ENCODE measurements at places on chromosomes 7 and 10.

- no peak for DNase-seq
Measured at GRCh38 chr7:116229366-116229765, 19.0 kb downstream of the TES start.

DNA sequence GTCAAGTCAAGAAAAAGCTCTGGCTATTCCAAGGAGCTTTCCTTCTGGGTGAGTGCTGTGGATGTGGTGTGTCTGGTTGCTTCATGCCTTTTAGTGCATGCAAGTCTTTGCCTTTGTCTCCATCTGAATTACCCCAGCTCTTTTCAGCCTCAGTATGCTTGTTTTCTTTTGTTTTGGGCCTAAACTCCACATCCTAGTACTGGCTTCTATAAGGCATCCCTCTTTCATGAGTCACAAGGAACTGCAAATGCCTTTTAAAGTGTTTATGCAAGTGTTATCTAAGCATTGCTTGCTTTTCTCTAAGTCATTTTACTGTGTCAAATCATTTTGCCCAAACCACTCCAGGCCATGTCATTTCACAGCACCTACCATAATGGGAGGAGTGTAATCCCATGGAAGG, 132.1 kb downstream of the PLCE1 start:
- DNase-seq: no peak

- no peak for DNase-seq
Measured at GRCh38 chr7:139711991-139712743, 65.6 kb downstream of the HIPK2 start.

DNA sequence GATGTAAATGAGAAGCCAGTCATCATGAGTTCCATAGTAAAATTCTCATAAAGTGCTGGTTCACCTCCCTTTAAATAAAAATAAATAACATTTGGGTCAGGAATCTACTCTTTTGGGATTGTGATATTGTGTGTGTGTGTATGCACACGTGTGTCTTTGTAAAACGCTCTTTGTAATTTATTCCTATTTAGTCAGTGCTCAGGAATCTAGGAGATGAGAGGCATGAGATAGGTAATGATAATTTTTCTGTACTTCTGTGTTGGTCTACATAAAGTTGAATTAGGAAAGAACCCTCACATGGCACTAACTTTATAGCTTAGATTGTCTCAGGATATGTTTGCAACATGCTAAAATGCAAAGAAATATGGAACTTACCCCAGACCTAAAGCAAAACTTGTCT, 4.9 kb upstream of the CALCR start:
- no peak for DNase-seq

DNA sequence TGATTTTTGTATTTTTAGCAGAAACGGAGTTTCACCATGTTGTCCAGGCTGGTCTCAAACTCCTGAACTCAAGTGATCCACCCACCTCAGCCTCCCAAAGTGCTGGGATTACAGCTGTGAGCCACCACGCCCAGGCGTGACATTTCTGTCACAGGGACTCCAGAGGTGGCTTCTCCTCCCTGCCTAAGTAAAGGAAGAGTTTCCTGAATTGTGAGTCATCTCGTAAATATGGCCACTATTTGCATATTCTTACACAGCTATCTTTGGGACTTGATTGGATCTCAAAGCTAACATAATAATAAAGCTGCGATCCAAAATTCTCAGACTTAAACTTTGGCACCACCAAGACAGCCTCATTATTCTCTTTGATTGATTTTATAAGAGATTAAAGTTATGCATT, 50.1 kb downstream of the ADARB2 start:
- DNase-seq: no peak

GRCh38 chr7:47635091-47636080, 53.5 kb upstream of the TNS3 start:
- DNase-seq: no peak

DNA sequence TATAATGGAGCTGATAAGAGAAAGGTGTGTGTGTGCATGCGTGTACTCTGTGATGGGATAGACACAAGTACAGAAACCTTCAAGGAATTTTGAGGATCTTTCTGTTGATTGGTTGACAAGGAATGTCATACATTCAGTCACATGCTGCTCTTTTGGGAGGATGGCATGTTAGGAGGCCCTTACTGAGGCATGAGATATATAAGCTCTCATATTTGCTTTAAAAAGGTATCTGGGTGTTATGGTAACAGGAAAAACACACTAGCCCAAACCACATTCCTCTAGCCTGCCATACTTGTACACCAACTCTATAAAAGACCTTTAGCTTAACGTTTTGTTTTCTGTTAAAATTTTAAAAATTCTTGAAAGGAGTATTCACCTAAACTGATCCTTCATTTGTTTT, 72.5 kb upstream of the EGFR start:
- no peak for DNase-seq

GRCh38 chr10:133257489-133258065, 19.1 kb downstream of the ADAM8 start:
- no peak for DNase-seq

DNA sequence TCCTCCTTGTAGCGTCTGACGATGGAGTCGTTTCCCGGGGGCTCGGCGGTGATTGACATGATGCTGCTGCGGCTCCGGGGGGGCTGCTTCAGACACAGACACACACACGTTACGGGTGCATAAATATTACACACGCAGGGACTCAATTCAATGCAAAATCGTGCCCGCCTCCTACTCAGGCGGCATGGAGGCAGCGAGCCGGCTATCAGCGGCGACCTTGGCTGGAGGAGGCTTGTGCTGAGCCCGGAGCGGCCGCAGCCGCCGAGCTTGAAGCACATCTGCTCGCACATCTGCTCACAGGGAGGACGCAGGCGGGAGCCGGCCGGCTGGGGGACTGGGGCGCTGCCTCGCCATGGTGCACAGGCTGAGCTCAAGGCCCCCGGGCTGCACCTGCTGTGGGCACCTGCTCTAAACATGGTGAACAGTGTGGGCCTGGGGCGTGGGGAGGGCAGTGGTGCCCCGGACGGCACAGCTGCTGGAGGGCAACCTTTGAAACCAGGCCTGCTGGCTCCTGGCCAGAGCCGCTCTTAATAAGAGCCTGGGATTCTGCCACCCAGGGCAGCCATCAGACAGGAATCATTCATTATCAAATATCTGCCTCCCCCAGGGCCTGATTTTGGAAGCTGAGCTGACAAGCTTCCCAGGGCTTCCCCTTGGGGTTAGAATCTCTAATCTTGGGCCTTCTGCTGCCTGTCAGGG, 84.7 kb upstream of the GNA12 start:
- no peak for DNase-seq

GRCh38 chr7:159023746-159024145, 120.9 kb downstream of the VIPR2 start:
- DNase-seq: no peak

DNA sequence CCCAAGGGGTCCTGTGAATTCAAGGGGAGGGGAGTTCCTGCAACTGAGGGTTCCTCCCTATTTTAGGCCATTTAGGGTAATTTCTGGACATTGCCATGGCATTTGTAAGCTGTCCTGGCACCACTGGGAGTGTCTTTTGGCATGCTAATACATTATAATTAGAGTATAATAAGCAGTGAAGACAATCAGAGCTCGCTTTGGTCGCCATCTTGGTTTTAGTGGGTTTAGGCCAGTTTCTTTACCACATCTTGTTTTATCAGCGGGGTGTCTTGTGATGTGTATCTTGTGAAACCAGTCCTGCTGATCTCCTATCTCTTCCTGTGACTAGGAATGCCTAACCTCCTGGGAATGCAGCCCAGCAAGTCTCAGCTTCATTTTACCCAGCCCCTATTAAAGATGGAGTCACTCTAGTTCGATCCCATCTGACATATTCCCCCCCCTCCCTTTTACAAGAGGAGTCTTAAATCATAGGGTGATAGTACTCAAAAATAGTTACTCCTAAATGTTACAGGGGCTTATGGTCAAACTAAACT, 43.2 kb downstream of the SVOPL start:
- DNase-seq: no peak

DNA sequence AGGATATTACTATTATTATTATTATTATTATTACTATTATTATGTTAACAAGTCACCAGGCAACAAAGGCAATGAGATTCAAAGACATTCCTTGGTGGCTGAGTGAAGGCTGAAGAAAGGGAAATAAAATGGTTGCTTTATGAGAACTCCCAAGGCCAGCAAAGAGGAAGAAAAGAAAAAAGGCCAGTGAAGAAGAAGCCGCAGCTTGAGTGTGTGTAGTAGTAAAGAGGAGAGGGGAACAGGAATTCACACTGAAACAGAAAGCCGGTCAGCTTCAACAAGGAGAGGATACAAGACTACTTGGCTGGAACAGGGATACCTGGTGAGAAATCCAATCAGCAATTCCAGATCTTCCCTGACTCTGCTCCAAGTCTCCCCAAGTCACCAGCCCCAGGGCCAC, 42.4 kb downstream of the PLXNA4 start:
- no peak for DNase-seq

- no peak for DNase-seq
Measured at GRCh38 chr7:155524018-155524556, 22.3 kb downstream of the CNPY1 start.

DNA sequence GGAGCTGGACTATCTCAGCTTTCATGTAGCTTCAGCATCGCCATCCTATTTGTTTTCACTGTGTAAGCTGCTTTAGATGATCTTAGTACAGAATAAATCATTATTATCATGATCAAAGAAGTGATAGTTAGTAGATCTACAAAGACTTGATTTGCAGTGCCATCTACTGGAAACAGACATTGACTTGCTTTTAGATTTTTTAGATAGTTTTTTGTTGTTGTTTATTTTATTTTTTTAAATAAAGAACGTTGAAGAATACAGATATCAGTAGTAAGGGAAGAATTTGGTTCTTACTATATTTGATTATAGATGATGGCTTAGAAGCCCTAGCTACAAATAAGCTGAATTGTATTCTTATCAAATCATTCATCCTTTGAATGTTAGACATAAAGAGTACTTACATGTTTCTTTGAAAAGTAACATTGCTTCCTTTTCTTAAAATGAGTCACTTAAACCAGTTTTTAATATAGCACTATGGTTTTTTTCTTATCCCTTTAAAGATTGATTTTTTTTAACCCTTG, 6.3 kb upstream of the SFMBT2 start:
- DNase-seq: peak; percentile 9

DNA sequence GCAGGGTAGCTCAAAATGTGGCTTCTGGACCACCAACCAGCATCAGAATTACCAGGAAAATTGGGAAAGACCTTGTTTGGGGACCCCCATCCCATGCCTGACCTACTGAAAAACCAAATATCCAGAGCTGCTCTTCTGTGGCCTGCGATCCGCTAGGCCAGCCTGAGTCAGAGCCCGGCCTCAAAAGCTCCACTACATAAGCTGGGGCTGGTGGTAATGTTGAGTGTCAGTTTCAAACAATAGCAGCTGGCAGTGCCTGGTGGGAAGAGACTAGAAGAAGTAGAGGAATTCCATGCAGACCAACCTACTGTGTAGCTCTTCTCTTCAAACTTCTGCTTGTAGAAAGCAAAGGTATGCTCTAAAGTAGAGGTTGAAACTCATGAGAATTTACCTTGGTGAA, 52.0 kb downstream of the KLRG2 start:
- no peak for DNase-seq

DNA sequence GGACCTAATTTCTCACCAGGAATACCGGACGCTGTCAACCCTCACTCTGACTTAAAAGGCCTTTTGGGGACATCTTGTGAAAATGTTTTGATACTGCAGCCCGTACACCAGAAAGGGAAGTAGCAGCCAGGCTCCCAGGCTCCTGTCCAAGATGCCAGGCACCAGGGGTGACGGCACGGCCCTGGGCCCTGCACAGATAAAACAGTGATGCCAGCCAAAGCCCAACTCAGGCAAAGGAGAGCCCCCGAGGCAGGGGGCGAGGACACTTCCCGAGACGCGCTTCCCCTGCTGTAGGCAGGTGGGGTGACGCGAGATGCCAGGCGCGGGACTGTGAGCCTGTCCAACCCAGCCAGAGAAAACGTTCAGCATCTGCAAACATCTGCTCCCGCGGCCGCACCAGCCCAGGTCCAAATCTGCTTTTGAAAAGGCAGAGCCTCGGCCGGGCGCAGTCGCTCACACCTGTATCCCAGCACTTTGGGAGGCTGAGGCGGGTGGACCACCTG, 15.7 kb downstream of the ZFAND2A start:
- DNase-seq: no peak

DNA sequence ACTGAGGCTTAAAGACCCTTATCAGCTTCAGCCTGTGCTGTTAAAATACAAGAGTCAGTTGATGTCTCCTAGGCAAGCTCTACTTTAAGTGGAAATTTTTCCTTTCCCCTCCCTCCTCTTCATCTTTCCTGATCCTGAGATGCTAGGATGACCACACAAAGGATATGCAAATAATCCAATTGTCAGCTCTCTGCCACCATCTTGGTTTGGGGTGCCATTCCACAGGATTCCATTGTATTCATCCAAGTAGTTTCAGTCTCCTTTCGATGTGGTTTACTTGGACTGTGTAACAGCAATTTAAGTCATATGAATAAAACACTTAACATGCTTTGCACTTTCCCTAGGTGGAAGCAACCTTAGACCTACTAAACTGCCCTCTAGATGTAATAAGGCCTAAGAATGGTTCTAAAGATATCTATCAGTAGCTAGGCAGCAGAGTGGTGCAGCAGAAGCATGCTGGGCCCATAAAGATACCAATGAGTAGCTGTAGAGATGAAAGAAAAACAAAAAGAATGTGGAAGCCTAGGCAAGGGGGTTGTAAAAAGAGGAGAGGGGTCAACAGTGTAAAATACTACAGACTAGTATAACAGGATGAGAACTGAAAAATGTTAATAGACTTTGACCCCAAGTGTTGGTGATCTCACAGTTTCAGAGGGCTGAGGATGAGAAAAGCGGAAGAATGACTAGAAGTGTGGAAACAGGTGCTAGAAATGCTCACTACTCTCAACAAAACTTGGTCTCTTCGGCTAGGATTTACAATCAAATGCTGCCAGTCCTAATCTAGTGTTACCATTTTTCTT, 2.4 kb upstream of the CFAP69 start:
- no peak for DNase-seq

GRCh38 chr10:95877881-95878280, 29.9 kb upstream of the CC2D2B start:
- no peak for DNase-seq

GRCh38 chr7:41054960-41055661, 647.8 kb downstream of the INHBA start:
- no peak for DNase-seq

DNA sequence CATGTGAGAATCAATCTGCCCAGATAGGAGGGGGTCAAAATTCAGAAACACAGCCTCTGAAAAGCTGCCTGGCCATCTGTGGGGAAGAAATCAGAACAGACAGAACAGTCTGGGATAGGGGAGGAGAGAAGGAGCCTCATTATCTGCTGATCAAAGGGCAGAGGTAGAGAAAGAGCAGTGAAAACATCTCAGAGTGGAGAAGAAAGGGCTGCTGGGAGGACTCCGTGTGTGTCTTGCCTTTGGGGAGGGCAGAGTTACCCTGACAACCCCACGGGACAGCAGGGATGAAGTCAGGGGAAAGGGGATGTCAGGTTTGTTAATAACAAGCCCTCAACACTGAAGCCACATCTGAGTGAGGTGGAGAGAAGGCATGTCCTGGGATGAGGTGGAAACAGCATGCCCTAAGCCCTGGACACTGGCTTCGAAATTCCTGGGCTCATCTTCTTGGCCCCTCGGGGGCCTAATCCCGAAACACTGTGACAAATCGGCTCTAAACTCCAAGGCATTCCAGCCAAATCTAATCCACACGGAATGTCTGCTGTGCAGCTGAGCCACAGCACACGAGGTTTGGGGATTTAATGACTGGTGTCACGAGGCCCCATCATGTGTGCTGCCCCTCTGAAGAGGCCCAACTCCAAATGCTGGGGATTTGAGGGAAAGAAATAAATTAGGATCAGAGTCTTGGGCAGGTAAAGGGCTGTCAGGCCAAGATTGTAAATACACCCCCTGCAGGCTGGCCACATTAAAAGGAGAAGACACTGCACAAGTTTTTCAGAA, 82.8 kb upstream of the FGFR2 start:
- no peak for DNase-seq
